ENCODE measurements at places on chromosomes 2 and 18. TPM values are rescaled to one million over a fixed set of nuclear protein-coding genes. Genes with fewer than 3 reads are reported as not detected.
A peak's percentile ranks its signal among the peaks of the same experiment; 100 is the strongest.

DNA sequence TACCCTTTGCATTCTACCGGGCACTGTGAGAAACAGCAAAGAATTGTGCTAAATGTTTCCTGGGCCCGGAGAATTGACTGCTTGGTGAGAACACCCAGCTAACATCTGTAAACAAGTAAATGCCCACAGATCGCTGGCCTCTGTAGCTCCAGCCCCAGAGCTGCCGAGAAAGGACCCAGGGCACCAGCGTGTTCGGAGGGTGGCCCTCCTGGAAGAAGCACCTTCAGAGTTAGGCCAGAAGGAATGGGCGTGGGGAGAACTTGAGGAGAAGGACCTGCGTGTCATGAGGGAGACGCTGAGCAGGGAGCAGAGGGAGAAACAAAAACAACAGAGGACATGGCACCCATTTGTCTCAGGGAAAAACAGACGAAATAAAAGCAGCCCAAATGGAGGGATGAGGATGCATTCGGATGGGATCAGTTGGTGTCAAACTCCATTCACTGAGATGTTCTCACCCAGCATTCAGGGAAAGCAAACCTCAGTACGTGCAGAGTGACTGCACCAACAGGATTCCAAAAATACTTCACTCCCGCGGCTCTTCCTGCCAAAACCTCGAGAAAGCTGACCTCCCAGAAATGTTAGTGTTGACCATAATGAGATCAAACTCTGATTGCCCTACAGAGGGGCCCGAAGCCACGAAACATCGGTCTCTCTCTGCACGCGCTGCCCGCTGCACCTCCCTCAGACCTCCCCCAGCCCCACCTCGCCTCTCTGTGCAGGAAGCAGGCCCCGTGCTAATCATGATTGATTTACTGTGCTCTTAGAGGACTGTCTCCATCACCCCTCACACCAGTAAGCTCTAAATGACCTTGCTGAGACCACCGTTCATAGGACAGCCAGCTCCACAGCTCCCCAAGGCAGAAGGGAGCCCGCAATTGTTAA lies 376.3 kb upstream of the SALL3 start:
- DNase-seq: no peak

DNA sequence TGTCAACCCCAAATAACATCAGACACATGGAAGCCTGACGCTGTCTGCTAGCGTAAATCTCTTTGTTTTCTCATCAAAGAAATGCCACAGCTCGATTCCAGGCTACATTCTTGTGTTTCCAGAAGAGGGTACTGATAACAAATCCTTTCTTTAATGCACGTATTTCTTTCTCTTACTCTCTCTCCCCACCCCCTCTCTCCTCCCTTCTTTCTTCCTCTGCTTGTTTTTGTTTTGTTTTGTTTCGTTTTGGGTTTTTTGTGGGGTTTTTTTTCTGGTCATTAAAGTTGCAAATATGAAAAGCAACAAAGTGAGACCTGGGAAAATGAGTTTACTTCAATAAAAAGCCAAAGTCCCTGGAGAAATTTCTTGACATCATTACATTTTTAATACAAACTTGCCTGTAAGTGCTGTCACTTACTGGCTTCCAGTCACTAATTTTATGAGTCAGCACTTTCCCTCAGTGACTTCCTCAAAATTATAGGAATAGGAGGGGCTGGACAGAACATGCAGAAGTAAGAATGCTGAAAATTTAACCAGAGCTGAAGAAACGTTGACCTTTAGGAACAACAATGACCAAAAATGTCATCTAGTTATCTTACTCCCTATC lies 106.7 kb upstream of the NABP1 start:
- peak; percentile 48 for DNase-seq

The AP1S3 gene
- total RNA-seq: 50.7 TPM

GRCh38 chr18:28793901-28794300 lies 617.0 kb upstream of the CDH2 start:
- no peak for DNase-seq

GRCh38 chr18:3725115-3725514 lies 275.1 kb downstream of the TGIF1 start:
- DNase-seq: no peak

- no peak for DNase-seq
Observed at GRCh38 chr2:11250400-11251196, 93.8 kb downstream of the ROCK2 start.

DNA sequence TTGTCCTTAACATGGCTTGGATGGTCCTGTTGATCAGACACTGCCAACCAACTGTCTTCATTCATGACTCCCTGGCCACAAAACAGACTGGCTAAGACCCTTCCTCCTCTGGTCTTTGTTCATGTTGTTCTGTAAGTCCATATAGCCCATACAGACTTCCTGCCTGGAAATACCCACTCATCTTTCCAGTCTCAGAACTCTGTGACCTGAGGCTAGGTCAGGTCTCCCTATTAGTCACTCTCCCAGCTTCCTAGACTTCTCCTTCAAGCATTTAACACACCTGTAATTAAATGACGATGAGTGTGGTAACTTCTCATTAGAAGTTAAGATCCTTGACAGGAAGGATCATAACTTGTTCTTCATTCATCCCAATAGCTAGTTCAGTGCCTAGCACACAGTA lies 56.3 kb downstream of the CCDC93 start:
- no peak for DNase-seq

- no peak for DNase-seq
Observed at GRCh38 chr2:65499216-65499615, 66.8 kb upstream of the SPRED2 start.

The MAPK4 gene
- not detected for total RNA-seq

The TWIST2 gene
- total RNA-seq: not detected

DNA sequence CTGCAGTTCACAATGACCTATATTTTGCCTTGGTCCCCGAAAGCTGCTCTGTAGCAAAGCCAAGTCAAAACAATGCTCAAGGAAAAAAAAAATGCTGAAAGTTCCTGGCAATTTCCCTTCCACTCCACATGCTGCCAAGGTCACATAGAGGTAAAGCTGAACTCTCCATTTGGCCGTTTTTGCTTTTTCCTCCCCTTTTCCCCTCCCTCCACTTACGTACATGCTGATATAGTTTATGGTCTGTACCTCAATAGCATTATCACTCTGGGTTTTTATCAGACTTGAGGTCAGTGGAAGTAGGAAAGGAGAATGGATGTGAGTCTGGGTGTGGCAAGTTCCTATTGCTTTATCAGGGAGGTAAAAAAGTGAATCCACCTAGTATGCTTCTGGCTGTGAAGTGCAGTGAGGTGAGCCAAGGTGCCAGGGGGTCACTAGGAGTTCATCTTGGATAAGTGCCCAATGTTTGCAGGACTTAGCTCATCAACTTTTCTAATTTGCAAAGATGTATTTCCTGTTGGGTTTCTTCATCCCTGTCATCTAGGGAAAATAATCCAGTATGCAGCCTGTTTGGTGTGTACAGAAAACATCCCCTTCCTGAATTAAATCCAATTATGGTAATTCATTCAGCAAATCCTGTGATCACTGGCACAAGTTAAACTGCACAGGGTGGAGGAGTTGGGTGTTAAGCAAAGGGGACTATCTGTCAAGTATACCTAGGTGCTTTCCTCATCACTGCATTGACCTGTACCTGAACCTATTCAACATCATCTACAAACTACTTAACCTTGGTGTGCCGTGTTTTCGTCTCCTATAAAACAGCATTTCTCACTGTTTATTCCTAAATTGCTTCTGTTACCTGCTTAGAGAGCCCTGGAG lies 124.3 kb upstream of the CYP26B1 start:
- DNase-seq: no peak

The KCNJ3 gene
- total RNA-seq: 0.58 TPM

The NFATC1 gene
- 120 TPM for total RNA-seq

The SMCHD1 gene
- total RNA-seq: 443 TPM

DNA sequence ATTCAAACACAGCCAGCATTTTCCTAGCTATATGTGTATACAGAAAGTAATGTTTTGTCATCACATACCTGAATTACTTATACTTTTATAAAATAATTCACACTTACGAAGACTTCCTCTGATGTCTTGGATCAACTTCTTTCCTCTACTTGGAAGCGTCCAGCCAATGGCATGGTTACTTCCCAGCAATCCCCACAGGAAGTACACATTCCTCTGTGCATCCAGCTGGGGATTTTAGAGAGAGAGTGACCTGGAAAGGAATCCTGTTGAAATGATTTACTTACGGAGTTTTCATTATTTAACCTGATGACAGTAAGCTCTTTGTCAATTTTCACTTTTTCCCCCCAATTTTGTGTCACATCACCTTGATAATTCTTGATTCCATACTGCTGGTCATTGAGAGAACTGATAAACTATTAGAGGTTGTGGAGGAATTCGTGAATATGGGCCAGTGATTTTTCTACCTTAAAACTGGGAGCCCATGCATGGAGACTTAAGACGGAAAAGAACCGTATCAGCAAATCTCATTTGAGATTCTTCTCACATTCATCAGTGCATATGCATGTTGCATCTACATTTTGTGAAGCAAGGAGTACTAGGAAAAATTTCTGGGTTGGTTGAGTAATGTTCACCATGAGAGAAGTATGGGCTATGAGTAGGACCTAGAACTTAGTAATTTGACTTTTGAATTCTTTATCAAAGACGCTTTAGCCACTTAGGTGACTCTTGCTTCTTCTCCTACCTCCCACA lies 9.0 kb upstream of the IL18R1 start:
- no peak for DNase-seq

DNA sequence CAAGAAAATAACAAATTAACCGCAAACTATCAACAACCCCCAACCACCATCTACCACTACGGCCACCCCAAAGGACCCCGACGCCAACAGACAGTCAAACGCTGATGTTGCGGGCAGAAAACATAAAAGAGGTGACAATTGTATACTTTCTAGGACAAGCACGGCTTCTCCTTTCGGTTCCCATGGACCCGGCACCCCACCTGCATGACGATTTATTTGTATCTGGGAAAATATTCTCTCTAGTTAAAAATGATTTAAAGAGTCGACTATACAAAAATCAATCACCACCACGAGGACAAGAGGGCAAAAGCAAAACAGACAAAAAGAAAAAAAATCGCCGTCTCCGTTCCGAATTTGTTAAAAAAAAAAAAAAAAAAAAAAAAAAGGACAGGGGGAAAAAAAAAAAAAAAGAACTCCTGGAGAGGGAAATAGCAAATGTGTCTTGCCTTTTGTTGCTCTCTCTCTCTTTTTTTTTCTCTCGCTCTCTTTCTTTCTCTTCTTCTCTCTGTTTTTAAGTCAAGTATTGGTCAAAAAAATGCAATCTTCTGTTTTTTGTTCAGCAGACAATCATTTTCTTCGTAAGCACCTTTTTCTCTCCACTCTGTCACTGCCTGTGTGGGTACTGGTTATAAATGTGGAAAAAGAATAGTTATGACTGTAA lies 3.6 kb downstream of the SIX3 start:
- peak; percentile 21 for DNase-seq

- DNase-seq: no peak
Observed at GRCh38 chr2:102233132-102233884, 46.5 kb downstream of the IL1RL2 start.

The IL1R2 gene
- total RNA-seq: not detected

- no peak for DNase-seq
Observed at GRCh38 chr2:167681234-167682015, 566.0 kb downstream of the STK39 start.

- DNase-seq: peak; percentile 65
Observed at GRCh38 chr2:223952280-223952968, 4.8 kb upstream of the MRPL44 start.

DNA sequence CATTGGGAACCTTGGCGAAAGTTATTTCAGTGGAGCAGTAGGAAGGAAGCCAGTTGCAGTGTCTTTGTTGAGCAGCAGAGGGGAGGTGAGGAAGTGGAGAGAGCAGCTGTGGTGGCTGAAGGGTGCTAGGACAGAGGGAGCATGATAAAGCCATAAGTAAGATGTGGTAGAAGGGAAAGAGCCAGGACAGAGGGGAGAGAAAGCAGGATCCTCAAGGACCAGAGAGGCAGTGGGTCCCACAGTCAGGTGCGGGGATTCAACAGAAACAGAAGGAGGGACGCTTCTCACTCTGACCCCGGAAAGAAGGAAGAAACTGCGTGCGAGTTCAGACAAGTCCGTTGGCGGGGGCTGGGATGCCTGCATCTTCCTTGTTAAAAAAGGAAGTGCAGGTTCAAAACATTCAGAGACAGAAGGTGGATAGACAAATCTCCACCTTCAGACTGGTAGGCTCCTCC lies at the start of gene CXCR2:
Gene CXCR2, plus strand, starts transcription at position 403 of the 455 bp plus-strand sequence. CDS start 8,774 bp downstream, outside the sequence.
- DNase-seq: no peak

The ABCB6 gene
- total RNA-seq: 12.3 TPM

- no peak for DNase-seq
Observed at GRCh38 chr2:187684174-187684573, 129.9 kb upstream of the TFPI start.

The TUBA3E gene
- total RNA-seq: not detected

GRCh38 chr18:77651441-77651840 lies 401.8 kb downstream of the GALR1 start:
- DNase-seq: no peak

DNA sequence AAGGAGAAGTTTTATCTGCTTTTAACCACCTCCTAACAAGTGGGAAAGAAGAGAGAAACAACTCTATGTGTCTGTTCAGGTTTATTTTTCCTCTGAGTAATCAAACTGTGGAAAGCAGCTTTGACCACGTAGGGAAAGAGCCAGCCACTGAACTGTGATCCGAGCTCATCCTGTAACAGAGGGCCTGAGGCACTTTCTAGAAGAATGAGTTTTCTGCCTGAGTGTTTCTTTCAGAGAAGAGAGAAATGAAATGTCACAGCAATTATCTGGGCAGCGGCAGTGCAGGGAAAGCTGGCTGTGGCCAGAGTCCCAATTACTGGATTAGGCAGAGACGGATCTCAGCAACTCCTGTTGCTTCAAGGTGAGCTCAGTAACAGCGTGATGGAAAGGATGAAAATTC lies 151.9 kb downstream of the CD226 start:
- DNase-seq: no peak

- DNase-seq: no peak
Observed at GRCh38 chr2:46383784-46384456, 86.7 kb downstream of the EPAS1 start.

DNA sequence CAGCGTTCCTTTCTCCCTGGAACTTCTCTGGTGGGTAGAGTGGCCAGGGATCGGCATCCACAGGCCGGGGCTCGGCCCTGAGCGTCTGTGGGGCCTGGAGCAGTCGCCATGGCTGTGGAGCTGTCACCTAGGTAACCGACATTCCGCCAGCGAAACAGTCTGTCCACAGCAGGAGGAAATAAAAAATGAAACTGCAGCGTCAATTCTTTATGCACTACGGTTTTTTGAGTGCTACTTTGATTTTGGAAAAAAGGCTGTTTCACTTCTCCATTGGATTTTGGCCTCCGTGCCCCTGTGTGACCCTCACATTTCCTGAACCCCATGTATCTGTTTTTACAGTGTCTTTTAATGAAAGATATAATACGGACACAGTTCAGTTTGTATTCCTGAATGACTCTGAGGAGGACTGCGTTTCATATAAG lies 163.4 kb downstream of the LDLRAD4 start:
- peak; percentile 71 for DNase-seq

DNA sequence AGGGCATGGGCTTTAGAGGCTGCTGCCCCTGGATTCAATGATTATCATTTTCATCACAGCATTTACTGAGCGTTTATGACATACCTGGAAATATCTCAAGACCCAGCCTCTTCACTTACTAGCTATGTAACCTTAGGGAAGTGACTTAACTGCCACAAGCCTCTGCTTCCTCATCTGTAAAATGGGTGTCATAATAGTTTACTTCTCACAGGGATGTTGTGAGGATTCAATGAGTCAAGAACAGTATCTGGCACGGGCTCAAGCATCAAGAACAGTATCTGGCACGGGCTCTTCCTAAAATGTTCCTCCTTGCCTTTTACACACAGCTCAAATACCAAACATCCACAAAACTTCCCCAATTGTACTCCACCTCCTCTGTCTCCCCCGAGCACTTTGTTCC lies 31.4 kb downstream of the LGALSL start:
- DNase-seq: no peak

The PXDN gene
- 1.4 TPM for total RNA-seq

GRCh38 chr2:43269074-43269572 lies 42.7 kb upstream of the ZFP36L2 start:
- no peak for DNase-seq

GRCh38 chr2:144704709-144705095 lies 184.8 kb upstream of the ZEB2 start:
- peak; percentile 17 for DNase-seq
